Pulmonary artery endothelial cell (primary cell): ENCODE measurements at places on chromosomes 7 and 10. TPM values are rescaled to one million over a fixed set of nuclear protein-coding genes. Genes with fewer than 3 reads are reported as not detected.

DNA sequence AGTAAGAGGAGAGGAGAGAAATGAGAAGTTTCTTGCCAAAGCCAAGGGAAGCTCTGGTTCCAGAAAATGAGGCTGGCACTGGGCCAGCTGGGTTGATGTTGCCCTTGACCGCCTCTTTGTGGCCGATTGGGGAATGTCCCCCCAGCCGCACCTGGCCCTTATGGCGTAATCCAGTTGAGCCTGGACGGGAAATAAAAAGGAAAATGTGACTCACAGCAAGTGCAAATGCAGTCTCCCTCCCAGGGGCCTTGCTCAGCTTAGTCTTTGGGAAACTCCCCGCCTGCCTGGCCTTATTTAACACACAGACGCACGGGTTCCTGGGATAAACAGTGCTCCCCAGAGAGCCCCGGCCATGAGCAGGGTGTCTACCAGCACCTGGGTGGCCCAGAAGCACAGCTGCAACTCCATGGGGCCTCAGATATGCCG, 174.8 kb downstream of the KIAA1217 start:
- DNase-seq: peak; percentile 89

The TUBB8 gene
- not detected in 2 replicates for total RNA-seq

- no peak for DNase-seq
Observed at GRCh38 chr7:43725251-43725650, 4.1 kb downstream of the COA1 start.

DNA sequence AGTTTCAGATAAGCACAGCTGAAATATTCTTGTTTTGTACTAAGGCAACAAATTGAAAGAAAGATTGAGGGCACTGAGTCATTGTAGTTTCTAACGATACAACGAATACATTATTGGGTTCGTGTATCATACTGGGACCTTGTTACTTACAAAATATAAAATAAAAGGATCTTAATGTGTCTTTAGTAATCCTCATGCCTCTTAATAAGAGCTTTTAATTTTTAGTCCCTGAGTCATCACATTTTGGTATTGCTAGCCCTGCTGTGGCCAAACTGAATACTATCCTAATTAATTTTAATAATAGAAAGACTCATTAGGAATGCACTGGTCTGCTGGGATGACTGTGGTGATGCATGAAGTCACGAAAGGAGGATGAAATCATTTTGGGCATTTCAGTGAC, 309.7 kb downstream of the EXOC4 start:
- DNase-seq: no peak

DNA sequence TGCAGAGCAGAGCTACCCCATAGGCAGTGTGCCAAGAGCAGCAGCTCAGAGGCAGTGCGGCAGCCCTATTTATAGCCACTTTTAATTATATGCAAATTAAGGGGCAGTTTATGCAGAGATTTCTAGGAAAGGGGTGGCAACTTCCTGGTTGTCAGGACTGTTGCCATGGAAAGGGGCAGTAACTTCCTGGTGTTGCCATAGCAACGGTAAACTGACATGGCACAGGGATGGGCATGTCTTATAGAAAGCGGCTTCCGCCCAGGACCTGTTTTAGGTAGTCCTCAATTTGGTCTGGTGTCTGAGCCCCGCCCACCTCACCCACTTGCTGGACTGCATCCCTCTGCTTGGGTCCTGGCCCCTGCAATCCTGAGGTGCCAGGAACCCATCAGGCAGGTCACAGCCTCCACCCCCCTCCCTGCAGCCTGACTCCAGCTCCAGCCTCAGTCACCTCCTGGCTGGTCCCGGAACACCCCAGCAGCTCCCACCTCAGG, 115.8 kb downstream of the TMEM130 start:
- no peak for DNase-seq

- no peak for DNase-seq
Observed at GRCh38 chr10:131358741-131359442, 47.4 kb upstream of the TCERG1L start.

The CWF19L1 gene
- 33.3 and 47.3 TPM in 2 replicates for total RNA-seq

The DNAAF5 gene
- total RNA-seq: 19.3 and 24.0 TPM in 2 replicates

The PWWP2B gene
- total RNA-seq: 10.9 and 15.6 TPM in 2 replicates

DNA sequence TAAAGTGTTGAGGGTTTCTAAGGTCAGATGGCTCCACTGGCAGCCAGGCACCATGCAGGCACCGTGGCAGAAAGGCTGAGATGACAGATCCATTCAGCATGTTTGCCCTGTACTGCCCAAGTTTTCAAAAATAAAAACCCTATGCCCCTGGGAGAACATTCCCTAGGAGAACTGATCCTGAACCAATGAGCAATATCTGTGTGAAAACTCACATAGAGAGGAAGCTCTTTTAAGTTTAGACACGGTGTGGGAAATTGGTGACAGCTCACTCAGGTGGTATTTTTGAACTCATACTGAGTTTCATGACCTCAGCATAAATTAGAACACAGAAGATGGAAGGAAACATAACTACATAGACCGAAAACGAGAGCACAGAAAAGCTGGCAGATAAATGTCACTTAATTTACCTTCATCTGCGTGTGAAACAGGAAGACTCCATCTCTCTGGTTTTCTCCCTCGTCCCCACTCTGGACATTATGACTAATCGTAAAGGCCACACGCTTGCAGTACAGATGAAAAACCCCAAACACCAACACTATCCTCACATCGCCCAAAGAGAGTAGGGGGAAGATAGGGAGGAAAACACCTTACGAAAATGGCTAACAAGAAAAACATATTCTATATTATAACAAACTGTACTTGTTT, 127.8 kb downstream of the ICA1 start:
- DNase-seq: no peak

- DNase-seq: no peak
Observed at GRCh38 chr7:147197006-147197405, 1080.4 kb downstream of the CNTNAP2 start.

DNA sequence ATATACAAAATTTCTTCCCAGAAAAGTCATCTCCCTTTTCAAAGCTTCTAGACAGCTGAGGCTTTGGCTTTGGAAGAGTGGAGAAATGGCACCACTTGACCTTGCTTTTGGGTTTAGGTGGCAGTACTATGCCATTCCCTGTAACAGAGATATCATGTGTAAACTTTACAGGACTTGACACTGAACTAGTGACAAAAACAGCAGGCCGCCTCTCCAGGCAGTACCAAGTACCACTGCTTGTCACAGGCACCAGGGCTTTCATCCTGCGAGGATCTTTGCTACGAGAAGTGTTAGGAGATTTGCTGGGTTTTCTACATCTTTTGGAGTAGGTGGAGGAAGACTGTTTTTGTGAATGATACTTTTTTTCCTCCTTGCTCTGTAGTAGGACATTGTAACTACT, 32.6 kb upstream of the ANLN start:
- no peak for DNase-seq

DNA sequence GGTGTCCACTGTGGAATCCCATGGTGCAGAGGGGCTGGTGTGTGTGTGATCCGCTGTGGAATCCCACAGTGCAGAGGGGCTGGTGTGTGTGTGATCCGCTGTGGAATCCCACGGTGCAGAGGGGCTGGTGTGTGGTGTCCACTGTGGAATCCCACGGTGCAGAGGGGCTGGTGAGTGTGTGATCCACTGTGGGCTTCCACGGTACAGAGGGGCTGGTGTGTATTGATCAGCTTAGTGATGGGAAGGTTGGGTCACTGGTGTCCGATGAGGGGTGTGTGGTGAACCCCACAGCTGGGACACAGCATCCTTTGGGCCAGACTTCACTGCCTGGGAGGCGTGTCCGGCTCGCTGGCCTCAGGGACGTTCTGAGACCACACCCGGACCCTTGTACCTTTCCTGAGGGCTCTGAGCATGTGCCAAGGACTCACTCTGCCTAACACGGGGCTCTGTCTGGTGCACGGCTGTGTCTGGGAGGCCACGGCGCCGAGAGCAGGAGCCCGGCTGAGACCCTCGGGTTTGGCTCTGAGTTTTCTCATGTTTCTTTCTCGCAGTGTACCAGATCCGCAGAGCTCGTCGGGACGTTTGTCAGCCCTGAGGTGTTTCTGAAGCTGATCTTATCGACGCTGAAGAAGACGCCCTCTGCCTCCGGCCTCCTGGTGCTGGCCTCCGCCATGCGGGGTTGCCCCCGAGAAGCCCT, 29.3 kb upstream of the PRKAR1B start:
- DNase-seq: no peak

The SLC26A4 gene
- total RNA-seq: 3.0 and 3.4 TPM in 2 replicates

- DNase-seq: no peak
Observed at GRCh38 chr10:126634911-126635310, 35.6 kb downstream of the C10orf90 start.

DNA sequence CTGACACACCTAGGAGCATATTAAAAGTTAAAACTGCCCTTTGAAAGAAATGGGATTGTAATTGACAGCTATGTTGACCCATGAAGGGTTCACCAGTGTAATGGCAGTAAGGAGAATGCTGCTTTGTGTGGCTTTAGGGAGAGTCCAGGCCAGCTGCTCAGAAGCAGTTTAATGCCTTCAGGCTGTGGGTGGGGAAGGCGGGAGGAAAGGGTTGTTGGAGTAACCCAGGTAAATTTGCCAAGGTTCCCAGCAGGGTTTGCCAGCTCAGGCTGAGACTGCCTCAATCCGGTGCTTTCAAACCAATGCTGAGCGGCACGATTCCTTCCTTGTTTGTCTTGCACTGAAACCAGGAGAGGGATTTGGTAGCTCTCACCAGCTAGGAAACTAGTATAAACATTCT, 637.2 kb downstream of the INHBA start:
- no peak for DNase-seq

The VENTX gene
- not detected in 2 replicates for total RNA-seq

DNA sequence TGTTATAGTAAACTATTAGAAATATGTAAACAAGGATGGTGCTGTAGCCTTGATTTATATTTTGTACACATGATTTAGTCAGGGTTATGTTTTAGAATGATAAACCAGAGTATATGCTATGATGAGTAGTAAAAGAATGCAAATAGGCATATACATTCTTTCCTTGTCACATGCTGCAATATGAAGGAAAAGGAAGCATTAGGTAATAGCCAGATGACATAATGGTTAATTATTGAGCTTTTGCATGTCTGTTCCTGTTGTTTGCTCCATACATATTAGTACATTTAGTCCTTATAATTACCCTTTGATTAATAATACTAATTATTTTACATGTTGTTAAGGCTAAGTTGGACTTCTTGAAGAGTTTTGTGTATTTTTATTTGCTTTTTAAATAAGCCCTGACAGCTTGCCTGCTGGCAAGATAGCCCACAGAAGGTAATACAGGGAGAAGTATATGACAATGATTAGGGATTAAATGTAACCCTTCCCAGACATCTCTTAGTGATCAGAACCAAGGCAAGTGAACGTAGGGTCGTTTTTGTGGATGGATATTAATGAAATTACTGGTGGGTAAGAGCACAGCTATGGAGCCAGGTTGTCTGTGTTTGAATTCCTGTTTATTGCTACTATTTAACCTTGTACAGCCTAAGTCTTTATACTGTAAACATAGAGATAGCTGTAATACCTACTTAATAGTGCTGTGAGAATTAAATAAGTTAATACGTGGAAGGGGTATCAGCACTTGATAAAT, 68.4 kb downstream of the PHTF2 start:
- peak; percentile 26 for DNase-seq

DNA sequence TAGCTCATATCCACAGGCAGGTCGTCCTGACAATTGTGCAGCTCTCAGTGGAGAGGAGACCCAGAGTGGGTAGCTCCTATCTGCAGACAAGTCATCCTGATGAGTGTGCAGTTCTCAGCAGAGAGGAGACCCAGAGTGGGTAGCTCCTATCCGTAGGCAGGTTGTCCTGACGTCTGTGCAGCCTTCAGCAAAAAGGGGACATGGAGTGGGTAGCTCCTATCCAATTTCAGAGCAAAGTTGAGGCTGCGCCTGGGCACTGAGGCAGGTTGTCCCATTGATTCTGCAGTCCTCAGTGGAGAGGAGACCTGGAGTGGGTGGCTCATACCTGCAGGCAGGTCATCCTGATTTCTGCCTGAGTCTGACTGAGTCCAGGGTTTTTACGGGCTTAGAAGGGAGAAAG, 111.8 kb downstream of the HPSE2 start:
- DNase-seq: no peak

DNA sequence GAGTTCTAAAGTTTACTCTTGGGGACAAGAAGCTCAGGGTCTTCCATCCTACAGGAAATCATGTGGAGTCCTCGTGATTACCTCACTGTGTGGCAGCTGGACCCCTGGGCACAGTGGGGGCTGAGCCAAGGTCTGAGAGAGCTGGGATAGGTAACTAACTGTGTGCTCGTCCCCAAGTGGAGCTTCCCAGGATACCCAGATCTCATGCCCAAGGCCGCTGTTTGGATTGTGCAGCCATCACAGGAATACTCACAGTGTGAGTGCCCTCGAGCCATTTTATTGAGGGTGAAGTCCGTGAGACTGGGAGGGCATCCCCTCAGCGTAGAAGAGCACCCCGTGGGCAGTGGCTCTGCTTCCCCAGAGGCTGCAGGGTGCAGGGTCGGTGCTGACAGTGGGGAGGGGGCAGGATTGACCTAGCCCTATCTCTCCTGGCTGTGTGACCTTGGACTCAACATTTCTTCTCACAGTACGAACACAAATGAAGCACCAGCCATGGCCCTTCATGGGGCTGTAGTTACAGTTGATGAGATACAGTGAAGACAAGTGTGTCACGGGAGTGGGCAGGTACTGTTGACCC, 69.6 kb upstream of the LEP start:
- DNase-seq: no peak

The HOXA13 gene
- not detected in 2 replicates for total RNA-seq

- DNase-seq: no peak
Observed at GRCh38 chr10:10774416-10774815, 243.3 kb upstream of the CELF2 start.

- no peak for DNase-seq
Observed at GRCh38 chr10:865257-865656, 66.2 kb downstream of the LARP4B start.

The PRRT4 gene
- total RNA-seq: not detected in 2 replicates

DNA sequence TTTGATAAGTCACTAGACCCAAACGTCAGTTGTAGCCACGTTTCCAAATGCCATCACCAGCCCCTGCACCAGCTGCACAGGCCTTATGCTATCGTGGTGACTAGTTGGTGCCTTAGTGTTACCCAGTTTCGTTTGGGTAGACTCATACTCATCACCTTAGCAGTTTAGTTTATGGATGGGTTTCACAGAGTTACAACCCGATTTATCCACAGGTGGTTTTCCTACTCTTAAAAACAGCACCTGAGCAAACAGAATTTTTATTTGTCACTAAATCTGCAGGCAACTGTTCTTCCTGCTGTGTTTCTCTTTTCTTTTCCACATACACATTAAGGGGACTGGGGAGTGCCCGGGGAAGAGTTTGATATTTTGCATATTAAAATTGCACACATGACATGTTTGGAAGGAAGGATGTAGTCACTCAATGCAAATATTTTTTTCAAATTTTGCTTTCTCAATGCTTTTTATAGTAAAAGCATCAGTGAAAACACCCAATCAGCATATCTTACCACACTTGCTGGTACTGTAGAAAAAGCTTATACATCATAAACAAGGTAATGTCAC, 41.6 kb downstream of the PDSS1 start:
- no peak for DNase-seq

DNA sequence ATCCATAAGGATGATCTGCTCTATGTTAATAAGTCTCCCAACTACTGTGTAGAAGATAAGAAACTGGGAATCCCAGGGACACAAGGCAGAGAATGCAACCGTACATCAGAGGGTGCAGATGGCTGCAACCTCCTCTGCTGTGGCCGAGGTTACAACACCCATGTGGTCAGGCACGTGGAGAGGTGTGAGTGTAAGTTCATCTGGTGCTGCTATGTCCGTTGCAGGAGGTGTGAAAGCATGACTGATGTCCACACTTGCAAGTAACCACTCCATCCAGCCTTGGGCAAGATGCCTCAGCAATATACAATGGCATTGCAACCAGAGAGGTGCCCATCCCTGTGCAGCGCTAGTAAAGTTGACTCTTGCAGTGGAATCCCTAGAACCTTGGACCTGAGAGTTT, 10.3 kb downstream of the WNT16 start:
- DNase-seq: no peak
